ENCODE measurements at places on chromosomes 2 and 18.

DNA sequence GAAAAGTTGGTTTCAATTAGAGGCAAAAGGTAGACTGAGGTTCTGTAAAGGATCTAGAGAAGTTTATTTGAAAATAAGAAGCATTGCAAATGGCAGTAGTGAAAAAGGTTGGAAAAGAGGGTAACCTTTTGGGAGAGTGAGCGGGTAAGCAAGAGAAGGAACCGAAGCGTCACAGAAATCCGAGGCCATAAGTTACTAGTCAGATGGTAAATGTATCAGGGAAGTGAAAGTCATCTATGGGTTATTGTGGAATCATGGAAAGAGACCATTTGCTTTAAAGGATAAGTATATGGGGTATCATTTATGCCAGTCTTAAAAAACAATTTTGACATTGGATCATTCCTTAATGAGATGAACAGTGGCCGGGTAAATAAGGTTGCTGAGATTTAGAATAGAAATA lies 30.5 kb downstream of the EML4 start:
- no peak for DNase-seq

- no peak for DNase-seq
Observed at GRCh38 chr2:121613774-121614173, 35.5 kb downstream of the CLASP1 start.

GRCh38 chr2:235382179-235382578 lies 111.7 kb upstream of the AGAP1 start:
- no peak for DNase-seq

DNA sequence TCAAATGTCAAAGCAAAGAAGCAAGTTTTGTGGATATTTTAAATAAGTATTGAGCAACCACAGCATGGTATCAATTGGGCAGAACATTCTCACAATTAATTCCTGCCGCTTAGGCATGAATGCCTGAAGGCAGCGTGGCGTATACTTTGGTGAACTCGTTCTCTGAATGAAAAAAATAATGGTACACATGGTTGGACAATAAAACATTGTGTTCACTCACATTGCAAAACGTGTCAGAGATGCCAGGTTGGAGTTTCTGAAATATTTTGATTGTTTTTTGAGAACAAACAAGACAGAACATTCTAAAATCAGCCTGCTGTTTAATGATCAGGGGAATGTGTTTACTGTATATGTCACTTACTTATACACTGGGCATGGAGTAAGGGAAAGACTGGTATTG lies 254.2 kb downstream of the CDH2 start:
- DNase-seq = no peak

DNA sequence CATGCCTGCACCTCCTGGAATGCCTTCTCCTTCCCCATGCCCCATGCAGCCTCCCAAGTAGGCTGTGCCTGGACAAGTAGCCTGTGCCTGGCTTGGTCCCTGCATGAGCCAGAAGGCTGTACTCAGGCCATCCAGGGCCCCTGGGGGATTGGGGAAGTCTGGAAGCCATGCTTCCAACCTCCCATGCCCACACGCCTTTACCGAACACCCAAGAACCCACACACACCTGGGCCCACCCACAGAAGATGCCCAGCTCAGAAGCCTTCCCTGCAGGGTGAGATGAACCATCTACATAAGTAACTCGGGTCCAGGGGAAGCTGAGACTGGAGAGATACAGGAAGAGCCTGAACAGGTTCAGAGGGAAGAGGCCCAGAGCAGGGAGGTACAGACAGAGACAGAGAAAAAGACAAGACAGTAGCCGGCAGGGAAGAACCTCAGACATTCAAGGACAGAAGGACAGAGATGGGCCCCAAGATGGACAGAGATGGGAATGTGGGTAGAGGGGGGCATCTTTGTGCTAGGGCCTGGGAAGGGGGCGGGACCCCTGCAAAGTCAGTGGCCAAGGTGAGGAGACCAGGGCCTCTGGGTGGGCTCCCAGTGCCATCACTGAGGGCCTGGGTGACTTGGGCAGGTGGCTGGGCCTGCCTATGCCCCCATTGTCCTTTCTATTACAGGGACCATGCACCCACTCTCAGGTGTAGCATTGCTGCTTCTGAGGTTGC lies 4.3 kb downstream of the BIN1 start:
- DNase-seq = no peak

GRCh38 chr2:102096103-102096502 lies 46.4 kb upstream of the IL1R1 start:
- DNase-seq = no peak

GRCh38 chr2:19857806-19858205 lies 44.0 kb downstream of the TTC32 start:
- no peak for DNase-seq

Measured in NCI-H526 (cell line).